Fibroblast of villous mesenchyme (primary cell): ENCODE measurements at places on chromosomes 16 and 17.

- DNase-seq = no peak
These were observed 29.2 kb downstream of the CLUH start for GRCh38 chr17:2682176-2682938.

- no peak for DNase-seq
These were observed 49.2 kb upstream of the MYH2 start for GRCh38 chr17:10598621-10599020.

GRCh38 chr16:57522960-57523359, 13.4 kb downstream of the CCDC102A start:
- no peak for DNase-seq

DNA sequence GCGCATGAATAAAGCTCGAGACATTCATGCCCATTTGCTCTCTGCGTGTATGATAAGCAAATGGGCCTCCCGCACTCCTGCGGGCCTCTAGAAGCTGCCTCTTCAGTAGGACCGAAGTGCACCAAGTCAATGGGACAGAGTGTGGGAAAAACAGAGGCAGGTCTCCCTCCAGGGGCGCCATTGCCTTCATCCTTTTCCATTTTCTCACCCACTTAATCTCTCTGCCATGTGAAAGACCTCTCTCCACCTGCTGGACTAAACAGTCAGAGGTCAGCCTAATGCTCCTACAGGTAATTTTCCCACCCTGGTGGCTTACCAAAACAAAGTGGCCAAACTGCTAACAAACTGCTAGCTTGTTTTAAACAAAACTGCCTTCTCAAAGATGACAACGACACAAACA, 210.9 kb downstream of the ZFHX3 start:
- DNase-seq = no peak

DNA sequence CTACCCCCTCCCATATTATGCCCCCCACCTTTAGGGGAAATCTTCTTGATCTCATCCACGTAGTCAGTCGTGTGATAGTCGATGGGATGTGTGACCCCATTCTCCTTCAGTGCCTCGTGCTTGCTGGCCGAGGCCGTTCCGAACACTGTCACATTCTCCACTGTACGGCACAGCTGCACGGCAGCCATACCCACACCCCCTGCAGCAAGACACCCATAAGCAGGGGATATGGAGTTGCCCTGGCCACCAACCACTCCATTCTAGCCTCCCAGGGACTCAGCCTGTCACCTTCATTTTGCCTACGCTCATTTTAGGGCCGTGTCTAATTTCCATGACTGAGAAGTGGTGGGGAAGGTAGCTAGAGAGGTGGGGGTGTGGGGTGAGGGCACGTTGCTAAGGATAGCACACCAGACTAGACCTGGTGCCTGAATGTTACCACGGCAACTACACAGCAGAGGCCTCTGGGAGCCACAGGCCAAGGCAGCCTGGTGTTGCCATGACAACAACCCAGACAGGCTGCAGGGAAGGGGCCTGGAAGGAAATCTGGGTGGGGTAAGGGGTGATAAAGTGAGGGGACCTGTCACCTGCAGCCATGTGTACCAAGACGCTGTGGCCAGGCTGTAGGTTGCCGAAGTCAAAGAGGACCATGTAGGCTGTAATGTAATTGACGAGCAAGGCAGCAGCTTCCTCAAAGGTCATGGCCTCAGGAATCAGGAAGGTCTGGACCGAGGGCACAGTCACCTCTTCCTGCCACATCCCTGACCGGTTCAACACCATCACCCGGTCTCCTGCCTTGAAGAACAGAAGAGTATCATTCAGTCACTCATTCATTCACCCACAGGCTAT, 4.0 kb downstream of the VAT1 start:
- DNase-seq = no peak

DNA sequence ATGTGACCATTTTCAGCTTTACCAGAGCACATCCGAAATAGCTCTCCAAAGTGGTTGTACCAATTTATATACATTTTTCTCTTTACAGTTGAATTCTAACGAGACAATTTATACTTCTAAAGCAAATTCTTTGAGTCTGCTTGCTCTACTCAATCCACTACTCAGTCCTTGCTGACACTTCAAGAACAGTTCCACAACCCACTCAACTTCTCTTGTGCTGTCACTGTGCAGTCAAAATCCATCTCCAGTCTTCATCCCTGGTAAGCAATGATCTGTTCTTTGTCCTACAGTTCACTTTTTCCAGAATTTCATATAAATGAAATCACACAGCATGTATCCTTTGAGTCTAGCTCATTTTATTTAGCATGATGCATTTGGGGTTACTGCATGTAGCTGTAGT, 30.6 kb downstream of the NETO2 start:
- no peak for DNase-seq

- peak; percentile 7 for DNase-seq
These were observed 11.6 kb upstream of the STRADA start for GRCh38 chr17:63753215-63753614.

DNA sequence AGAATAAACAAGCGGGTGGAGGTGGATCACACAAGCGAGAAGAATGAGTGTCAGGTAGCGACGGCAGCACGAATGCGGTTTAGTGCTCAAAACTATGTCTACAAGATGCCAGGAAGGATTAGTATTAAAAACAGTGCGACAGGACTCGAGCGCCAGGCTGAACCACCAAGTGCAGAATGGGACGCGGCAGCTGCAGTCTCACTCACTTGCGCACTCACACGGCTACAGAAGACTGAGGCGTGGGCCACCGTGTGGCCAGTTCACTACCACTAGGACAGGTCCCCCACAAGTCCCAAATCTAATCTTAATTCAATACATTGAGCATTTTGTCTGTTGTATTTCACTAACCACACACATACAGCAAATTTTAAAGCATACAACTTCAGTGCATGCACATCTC, 35.7 kb upstream of the TRAP1 start:
- DNase-seq = no peak
